CD4-positive, alpha-beta T cell treated with Interleukin-17A for 4 hours (primary cell): ENCODE measurements at places on chromosomes 3 and 15.

DNA sequence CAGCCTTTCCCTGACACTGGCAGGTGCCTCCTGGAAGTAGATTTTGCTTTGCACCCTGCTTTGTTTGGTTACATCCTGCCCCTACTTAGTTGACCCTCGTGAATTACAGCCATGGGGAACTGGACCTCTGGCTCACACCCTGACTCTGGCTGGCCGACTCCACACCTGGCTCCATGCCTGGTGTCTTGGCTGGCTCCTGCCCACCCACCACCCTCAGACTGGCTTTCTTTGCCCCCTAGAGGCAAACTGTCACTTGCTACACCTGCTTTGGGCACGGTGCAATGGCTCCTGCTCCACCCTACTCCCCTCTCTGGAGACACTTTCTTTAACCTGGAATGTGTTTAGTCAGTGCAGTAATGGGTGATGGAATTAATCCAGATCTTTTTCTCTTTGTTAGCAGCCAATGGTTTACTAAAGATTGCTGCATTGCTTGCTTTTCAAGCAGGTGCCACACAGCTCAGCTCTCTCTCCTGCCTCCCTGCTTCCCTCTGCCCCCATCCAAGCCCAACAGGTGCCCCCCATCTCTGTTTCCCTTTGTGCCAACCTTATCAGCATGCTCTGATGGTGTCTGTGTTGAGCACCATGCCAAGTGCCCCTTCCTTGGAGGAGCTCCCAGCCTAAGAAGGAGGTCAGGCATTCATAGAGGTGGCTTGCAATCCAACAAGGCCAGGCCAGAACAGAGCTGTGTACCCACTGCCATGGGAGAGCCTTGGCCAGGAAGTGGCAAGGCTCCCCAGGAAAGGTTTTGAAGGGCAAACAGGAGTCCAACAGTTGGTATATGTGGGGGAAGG lies 38.4 kb downstream of the RASGRF1 start:
- DNase-seq = no peak

DNA sequence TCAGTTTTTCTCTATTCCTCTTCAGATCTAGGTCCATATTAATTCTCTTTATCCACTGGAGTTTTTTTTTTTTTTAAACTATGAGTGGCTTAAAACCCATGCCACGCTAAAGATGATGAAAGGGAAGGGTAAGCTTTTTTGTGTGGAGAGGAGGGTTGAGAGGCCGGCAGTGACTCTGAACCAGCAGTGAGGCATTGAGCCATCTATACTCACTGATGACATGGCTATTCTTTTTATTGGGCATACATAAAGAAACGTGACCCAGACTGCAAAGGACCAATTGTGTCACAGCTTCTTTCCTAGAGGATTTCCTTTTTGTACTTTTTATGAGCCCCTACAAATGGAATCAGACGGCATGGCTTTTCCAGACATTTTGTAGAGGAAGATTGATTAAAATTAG lies 662.2 kb downstream of the AGBL1 start:
- no peak for DNase-seq

DNA sequence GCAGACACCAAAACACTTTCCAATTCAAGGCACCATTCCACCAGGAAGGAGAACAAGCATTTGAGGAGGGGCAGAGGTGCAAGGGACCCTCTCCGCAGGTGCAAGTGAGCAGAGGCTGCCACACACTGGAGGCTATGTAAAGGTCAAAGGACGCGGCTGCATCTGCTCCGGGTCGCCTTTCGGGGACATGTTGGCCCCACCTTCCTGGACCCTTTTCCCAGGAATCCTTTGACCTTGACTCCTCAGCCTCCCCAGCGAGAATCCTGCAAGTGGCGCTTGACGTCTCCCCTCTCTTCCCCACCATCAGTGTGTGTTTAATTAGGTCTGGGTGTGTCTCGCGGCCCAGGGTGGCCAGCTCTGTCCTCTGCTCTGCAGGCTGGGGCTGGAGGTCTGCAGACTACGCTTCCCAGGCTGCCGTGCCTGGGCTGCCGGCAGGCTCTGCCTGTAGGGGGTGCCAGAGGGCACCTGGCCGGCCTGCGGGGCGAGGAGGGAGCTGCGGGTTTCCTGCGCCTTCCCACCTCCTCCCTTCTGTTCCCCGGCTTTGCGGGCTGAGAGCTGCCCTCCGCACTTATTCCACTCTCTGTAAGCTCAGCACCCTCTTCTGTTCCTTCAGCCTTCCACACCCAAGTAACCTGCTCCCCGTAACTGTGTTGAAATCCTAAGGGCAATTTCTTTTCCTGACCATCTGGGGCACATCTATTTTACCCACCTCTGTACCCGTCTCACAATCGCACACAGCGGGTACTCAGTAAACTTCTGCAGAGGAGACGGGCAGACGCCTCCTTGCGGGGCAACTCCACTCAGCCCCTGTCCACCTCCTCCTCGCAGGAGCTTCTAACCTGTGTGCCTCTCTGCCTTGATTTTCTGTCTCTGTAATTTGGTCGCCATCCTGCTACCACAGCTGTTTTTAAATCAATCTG lies 129.8 kb downstream of the NSMCE3 start:
- DNase-seq = peak; percentile 62

GRCh38 chr3:112128843-112129727 lies 4.0 kb downstream of the GCSAM start:
- DNase-seq = peak; percentile 71

DNA sequence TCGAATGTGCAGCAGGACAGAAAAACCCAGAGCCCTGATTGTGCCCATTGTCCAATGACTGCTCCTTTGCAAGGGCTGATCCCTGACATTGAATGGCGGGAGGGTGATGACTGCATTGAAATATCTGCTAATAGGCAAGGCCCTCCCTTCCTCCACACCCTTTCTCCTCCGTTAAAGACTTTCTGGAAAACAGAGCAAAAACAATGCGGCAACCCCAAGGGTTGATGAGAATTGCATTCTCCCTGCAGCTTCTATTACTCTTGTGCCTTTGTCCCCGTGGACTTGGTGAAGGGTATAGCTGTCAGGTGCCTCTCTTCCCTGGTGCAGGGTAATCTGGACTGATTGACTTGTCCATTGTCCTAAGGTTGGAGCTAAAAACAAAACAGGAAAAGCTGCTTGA lies 71.8 kb downstream of the THSD4 start:
- DNase-seq = no peak

DNA sequence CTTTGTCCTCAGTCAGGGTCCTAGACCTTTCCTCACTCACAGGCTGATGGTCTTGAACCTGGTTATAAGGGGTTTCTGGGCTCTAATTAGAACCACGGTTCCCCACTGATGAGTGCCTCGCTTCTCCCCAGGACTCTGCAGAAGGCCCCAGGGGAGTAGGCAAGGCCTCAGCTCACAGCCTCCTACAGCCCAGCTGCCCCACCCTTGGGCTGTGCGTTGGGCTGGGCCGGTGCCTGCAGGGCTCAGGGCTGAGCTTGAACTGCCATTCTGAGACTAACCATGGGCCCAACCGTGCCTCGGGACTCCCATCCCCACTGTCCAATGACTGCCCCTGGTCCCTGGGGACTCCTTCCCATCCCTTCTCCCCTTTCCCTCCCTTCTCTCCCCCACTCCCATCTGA lies 25.6 kb downstream of the CLEC3B start:
- DNase-seq = no peak

DNA sequence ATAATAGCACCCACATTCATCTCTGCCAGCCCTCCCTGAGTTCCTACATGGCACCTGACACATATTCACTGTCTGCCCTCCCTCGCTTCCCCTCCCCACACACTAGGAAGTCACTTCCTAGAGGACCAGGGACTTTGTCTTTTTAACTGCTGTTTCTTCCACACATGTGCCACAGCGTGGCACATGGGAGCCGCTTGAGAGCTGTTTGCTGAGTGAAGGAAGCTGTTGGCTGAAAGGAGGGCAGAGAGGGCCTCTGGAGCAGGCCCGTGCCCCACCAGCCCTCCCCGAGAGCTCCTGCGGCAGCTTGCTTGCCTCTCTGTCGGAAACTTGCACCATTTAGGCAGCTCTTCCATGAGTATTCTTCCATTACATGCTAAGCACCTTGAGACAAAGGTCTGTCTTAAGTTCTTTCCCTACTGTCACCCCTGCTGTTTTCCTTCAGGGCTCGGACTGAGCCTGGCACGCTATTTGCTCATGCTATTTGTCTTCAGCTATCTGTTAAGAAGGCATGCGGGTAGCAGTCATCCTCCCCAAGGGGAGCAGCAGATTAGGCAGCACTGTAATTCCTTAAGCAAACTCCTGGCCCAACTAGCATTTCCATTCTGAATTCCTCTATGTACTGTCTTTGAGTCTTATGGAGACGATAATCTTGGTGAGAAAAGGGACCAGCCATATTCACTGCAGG lies 72.2 kb downstream of the CACNA1D start:
- no peak for DNase-seq

GRCh38 chr3:115448851-115449250 lies 174.5 kb upstream of the GAP43 start:
- no peak for DNase-seq
